GM12892 (cell line): ENCODE measurements at places on chromosomes 1 and 21.

DNA sequence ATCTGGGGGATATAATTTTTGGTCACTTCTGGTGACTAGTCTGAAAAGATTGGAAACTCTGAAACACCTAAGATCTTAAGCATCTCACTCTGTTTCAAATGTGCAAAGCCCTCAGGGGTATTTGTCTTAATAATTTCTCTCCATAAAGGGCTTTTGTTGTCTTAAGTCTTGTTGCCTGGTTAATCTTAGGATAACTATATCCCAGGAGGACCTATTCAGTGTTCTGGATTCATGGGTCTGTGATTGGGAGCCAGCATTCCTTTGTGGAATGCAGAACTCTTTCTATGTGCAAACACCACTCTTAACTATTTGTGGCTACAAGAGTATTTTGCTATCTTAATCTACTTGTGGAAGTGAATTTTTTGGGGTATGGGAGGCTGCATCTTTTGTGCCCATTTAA is 1573.0 kb upstream of the PRMT6 start:
- DNase-seq, result no peak

DNA sequence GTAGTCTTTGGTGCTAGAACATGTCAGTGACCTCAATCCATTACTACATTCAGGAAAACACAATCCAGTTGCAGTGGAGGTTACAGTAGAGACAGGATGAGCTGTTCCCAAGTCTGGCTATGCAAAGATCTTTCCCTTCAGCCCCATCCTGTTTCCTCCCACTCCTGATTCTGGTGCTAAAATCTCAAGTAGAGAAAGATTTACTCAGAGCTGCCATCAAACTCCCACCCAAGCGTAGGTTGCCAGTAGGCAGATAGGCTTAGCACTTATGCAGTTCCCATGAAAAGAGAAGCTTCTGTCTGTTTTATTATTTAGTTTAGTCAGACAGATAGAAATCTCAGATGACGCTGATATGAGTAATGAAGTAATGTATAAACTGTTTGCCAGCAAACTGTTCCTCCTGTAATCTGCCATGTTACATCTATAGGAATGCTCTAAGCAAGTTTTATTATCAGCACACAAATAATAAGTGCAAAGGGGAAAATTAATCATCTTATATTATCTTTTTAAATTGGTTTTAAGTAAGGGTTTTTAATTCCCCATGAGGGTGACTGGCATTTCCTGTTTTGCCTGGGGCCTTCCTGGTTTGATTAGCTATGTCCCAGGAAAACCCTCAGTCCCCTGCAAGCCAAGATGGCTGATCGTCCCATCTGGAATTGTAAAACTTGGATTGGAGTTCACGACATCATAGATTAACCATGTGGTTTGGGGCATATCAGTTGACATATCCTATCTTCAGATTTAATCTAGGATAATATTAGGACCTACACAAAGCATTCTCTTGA is 188.3 kb upstream of the PALMD start:
- DNase-seq, result no peak

- no peak for DNase-seq
Observed at GRCh38 chr1:246166841-246167240, 340.2 kb downstream of the SMYD3 start.

GRCh38 chr1:194355488-194356106 is 1169.2 kb upstream of the B3GALT2 start:
- DNase-seq, result no peak

GRCh38 chr1:207917080-207917479 is 6.2 kb upstream of the CD34 start:
- no peak for DNase-seq

DNA sequence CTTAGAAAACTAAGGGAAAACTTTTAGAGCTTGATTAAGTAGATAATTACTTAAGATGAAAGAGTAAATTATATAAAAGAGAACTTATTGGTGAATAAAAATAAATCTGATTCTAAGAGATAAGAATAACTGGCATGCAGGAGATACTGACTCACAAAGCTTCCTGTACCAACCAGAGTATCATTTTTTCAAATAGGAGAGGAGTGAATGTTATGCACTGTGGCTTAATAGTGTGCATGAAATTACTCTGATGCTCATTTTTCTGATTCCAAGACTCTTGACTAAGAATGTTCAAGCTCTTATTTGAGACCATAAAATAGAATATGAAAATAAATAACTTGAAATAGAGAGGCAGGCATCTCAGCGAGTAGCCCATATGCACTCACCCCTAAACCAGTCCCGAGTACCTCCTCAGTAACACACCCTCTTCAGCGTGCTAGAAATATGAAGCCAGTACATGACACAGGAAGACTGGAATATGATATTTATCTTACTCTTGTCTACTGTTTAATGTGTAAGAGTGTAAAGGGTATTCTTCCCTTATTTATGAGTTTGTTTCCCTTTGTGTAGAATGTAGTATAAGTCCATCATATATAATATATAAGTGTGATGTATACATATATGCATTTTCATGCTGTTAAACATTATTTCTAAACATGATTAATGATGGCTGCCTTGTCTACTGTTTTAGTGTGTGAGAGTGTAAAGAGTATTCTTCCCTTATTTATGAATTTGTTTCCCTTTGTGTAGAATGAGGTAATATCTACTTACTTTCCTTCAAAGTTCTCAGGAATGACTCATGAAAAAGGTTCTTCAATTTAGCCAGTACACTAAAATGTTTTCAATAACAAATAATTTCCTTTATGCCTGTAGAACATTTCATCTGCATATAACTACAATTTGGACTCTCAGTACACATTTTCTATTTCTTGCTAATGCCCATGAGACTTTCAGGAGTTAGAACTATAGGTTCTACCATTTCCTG is 99.2 kb upstream of the PALMD start:
- no peak for DNase-seq

- DNase-seq, result no peak
Observed at GRCh38 chr21:21712748-21713520, 714.7 kb downstream of the NCAM2 start.

DNA sequence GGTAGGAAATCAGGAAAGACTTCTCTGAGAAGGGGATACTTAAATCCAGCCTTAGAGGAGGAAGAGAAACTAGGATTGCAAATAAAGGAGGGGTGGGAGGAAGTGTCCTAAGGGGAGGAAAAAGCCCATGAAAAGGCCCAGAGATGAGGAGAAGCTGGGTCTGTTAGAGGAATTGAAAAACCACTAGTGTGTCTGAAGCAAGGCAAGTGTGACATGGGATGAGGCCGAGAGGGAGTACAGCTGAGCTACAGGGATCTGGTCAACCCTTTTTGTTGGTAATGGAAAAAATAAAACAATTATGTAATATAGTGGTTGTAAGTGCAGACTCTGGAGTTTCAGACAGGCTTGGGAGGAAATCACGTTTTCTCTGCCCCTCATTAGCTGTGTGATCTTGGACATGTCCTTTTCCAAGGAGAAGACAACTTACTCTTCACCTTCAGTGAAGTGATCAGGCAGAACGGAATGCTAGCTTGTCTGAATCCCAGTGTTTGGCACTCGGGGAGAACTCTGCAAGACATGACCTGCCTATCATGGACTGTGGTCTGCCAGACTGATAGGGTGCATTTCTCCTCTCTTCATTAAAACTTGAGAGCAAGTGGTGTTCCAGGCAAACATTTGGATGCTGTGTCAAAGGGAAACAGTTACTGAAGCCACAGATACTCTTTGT is 7.4 kb upstream of the S100A10 start:
- no peak for DNase-seq

DNA sequence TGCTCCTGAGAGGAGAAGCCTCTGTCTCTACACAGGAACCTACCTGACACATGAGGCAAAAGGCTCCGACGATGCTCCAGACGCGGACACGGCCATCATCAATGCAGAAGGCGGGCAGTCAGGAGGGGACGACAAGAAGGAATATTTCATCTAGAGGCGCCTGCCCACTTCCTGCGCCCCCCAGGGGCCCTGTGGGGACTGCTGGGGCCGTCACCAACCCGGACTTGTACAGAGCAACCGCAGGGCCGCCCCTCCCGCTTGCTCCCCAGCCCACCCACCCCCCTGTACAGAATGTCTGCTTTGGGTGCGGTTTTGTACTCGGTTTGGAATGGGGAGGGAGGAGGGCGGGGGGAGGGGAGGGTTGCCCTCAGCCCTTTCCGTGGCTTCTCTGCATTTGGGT is 3.9 kb upstream of the ACKR1 start:
- no peak for DNase-seq

DNA sequence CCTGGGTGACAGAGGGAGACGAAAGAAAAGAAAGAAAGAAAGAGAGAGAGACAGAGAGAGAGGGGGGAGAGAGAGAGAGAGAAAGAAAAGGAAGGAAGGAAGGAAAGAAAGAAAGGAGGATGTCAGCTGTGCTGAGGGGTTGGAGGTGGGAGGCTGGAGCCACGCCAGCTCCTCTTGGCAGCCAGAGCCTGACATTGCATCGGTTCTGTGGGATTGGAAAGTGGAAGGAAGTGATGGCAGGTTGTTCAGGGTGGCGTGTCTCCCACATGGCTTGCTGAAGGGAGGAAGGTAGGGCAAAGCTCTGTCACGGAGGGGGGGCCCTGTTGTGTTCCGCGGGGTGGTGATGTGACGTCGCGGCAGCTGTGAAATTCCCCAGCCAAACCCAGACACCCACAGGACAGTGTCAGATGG is 30.7 kb downstream of the EIF2D start:
- DNase-seq, result no peak

GRCh38 chr1:192797891-192798290 is 10.9 kb upstream of the RGS2 start:
- DNase-seq, result no peak

- DNase-seq, result no peak
Observed at GRCh38 chr1:219088778-219089557, 84.7 kb upstream of the LYPLAL1 start.

- no peak for DNase-seq
Observed at GRCh38 chr21:37915497-37915911, 753 bp downstream of the KCNJ6 start.

GRCh38 chr1:67300561-67300960 is 7.1 kb upstream of the IL12RB2 start:
- DNase-seq, result no peak

- no peak for DNase-seq
Observed at GRCh38 chr1:62438163-62438562, 1.3 kb downstream of the USP1 start.

- DNase-seq, result no peak
Observed at GRCh38 chr1:204031098-204031710, 41.7 kb upstream of the SOX13 start.

- DNase-seq, result no peak
Observed at GRCh38 chr1:112904071-112904830, 51.7 kb downstream of the SLC16A1 start.
